ENCODE measurements at places on chromosomes 6 and 20. TPM values are rescaled to one million over a fixed set of nuclear protein-coding genes. Genes with fewer than 3 reads are reported as not detected.
A peak's percentile ranks its signal among the peaks of the same experiment; 100 is the strongest.

DNA sequence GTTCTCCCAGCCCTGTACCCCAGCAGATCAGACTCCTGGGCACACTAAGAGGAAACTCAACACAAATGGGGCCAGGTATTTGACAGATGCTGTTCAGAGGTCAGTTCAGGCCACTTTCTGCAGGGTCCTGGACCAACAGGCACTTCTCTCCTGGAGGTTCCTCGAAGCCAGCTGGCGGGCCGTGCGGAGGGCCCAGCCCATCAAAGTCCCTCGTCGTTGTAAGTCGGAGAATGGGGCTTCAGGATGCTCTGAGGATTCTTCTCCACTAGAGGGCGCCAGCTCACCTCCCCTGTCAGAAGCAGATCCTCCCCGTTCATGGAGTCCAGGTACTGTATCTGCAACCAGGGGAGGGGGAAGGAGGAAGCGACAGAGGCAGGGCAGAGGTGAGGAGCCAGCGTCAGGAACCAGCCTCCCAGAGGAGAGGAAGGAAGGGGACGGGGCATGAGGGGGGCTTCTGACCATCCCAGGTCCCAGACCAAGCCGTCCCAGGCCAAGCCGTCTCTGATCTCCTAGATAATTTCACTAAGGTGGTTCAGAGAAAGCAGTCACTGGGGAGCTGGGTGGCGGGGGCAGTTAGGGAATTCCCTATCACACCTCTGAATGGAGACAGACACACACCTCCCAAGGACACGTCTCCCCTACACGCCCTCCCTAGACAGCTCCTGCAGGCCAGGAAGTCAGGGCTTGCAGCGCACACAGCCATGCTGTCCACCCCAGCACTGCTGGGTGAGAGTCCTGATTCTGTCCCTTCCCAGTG is 11.7 kb upstream of the FAM83C start:
- peak; percentile 96 for DNase-seq

GRCh38 chr6:13767121-13767808 is 47.1 kb downstream of the MCUR1 start:
- peak; percentile 16 for DNase-seq

- DNase-seq: no peak
Observed at GRCh38 chr20:11426948-11427347, 490.7 kb upstream of the BTBD3 start.

DNA sequence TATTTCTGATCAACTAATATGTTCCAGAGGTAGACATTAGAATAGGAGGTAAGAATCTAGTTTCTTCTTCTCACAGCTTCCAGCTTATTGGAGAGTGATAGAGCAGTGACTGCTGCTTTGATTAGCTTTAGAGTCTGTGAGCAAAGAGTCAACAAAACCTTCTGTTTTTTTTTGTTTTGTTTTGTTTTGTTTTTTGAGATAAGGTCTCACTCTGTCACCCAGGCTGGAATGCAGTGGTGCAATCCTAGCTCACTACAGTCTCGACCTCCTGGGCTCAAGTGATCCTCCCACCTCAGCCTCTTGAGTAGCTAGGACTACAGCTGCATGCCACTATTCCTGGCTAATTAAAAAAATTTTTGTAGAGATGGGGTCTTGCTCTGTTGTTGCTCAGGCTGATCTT is 39.3 kb downstream of the TSBP1 start:
- no peak for DNase-seq

DNA sequence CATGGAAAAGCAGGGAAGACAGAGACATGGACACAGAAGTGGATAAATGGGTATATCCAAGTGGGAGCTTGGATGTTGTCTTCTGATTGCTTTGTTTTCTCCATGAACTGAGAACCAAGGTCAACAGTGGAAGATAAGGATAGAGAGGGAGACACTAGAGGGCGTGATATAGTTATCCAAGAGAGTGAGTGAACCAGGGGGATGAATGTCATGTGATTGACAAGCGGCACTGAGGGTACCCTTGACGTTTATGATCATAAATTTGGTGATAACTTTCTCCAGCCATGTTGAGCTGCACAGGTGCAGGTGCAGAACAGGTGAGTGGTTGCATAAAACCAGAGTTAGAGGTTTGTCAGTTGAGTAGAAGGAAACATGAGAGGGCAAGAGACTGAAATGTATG is 20.7 kb downstream of the EBF4 start:
- DNase-seq: no peak

- DNase-seq: no peak
Observed at GRCh38 chr6:35973670-35974222, 50.7 kb downstream of the SLC26A8 start.

DNA sequence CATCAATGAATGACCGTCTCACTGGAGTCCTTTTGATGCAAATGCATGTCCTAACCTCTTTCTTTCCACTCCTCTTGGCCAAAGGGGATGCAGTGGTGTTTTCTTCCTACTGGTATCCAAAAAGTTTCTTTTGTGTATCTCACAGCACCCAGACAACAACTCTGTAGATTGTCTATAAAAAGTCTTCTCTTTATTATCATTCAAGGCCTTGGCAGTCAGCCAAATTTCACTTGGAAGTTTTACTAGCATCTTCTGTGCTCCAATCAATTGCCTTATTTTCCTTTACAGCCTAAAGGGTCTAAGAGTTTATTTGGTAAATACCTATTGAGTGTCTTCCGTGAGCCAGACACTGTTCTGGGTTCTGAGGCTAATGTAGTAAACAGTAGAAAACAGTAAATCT is 150.2 kb upstream of the RNF217 start:
- no peak for DNase-seq

DNA sequence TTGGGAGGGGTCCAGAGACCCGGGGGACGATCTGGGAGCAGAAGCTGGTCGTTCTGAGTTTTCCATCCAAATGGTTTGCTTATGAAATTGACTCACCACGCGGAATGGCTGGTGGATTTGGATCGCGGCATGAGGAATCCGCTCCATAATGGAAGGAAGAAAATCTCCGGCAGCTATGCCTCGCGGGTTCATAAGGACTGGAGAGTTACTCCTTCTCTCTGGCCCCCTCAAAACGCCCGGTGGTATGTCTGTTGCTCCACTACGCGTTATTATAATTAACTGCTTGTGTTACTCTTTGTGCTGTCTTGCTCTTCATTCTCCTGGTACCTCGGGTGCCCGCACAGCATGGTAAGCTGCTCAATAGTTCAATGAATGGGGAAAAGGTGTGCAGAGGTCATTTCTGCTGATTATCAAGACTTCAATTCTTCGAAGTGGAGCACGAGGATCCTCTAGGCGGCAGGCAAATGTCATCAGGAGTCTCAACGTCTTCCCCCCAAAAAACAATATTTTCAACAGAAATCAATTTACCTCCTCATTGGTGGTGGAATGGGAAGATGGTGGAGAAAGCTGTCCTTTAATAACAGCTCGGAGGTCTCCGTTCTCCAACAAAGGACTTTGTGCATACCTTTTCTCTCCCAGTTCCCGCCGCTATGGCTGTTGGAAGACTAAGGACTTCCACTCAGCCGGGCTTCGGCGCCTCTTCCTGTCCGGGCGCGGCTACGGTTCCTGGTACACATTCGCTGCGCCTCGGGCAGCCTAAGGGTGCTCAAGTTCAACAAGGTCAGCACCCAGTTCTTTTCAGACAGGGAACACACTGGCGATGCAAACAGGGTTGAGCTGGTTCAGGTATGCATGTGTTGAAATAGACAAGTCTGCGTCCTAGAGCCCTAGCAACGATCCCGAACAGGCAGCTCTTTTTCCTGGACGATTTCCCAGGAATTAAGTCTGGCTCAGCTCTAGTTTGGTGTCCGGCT is 9.2 kb upstream of the PRSS16 start:
- no peak for DNase-seq

DNA sequence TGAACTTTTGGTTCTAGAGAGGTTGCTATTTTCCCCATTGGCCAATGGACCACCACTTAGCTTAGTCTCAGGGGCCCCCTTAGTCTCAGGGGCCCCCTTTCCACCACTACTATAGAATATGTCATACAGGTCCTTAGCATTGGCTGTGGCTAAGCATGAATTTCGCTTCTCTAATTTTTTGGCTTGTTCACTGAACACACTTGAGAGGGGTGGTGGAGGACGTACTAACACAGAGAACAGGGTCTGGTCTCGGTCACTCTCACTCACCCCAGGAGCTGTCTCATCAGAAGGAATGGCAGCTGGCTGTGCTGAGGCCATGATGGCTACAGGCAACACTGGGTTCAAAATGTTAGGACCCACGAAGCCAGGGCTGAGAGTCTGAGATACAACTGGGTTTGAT is 30.3 kb downstream of the ZNF318 start:
- DNase-seq: no peak

DNA sequence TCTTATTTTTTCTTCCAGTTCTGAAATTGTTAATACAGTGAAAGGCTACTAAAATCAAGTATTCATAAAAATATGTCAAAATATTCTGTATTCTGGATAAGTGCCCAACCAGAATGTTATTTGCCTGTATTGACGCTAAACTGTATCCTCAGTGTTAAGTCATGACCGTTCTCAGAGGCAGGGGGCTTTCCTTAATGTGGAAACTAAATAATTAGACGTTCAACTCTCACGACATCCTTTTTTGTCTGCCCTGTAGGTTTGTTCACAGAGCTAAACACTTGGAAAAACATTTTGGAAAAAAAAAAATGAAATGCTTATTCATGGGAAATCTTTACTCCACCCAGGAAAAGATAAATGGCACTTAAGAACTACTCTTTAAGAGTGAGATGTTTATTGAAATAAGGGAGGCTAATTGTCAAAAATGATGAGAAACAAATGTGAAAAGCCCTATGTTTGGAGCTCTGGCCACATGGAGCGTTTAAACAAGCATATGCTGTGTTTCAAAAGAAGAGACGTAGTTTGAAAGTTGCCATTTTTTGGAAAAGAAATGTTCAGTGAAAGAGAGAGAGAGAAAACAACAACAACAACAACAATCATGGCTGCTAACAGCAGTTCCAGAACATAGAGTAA is 453.1 kb upstream of the MARCKS start:
- no peak for DNase-seq

- no peak for DNase-seq
Observed at GRCh38 chr6:155264693-155265320, 994 bp downstream of the CLDN20 start.

- DNase-seq: no peak
Observed at GRCh38 chr6:143443096-143443495, 7.4 kb downstream of the ADAT2 start.

DNA sequence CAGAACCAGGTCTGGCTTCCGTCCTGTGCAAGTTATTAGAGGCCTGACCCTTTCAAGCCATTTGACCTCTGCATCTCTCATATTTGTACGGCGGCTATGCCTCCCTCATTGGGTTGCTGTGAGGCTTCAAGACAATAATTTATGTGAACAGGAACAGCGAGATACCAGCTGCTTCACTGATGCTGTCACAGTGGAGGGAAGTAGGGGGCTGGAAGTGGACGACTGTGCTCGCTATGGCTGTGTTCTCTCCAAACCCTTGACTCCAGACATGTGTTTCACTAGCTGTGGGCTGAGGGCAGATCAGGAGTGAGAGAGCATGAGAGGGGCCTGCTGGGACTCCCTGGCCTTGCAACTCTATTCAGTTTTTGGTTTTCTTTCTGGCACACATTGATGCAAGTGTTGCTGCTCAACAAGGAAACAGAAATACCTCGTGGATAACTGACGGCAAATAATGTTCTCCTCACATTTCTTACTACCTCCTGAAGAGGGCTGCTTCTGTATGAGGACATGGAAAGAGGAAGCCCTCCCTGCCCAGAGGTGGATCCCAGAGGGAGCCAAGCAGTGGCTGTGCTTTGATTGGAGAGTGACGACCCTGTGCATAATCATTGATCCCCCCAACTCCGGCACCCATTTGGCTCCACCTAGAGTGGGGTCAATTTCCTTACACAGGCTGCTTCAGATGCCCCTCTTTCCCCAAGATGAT is 34.7 kb upstream of the SCP2D1 start:
- no peak for DNase-seq

- no peak for DNase-seq
Observed at GRCh38 chr20:32918751-32919150, 60.0 kb downstream of the EFCAB8 start.

- no peak for DNase-seq
Observed at GRCh38 chr6:90045535-90045934, 151.3 kb downstream of the GJA10 start.

DNA sequence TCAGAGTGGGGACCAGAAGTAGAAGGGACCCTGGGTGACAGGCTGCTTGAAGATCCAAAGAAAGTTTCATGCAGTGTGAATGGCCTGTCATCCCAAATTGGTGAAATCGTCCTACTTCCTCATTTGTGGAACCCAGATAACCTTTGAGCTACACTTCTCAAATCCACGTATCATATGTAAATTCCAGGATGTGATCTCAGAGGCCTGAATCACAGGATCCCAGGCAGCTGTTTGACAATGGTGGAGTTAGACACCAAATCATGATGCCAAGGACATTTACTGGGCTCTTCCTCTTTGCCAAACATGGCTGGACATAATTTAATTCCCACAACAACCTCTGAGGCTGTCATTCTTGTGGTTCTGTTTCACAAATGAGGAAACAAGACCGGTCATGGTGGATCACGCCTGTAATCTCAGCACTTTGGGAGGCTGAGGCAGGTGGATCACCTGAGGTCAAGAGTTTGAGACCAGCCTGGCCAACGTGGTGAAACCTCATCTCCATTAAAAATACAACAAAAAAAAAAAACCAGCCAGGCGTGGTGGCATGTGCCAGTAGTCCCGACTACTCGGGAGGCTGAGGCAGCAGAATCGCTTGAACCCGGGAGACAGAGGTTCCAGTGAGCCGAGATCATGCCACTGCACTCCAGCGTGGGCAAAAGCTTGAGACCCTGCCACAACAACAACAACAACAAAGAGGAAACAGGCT is 39.9 kb upstream of the TTPAL start:
- peak; percentile 29 for DNase-seq

- DNase-seq: peak; percentile 97
Observed at GRCh38 chr6:14743474-14744211, 502.2 kb upstream of the JARID2 start.

GRCh38 chr20:48295445-48295903 is 510.2 kb upstream of the SULF2 start:
- DNase-seq: peak; percentile 97

- DNase-seq: no peak
Observed at GRCh38 chr6:159533568-159533967, 159.5 kb downstream of the SOD2 start.

GRCh38 chr6:45422503-45423110 is 44.9 kb upstream of the SUPT3H start:
- DNase-seq: no peak

DNA sequence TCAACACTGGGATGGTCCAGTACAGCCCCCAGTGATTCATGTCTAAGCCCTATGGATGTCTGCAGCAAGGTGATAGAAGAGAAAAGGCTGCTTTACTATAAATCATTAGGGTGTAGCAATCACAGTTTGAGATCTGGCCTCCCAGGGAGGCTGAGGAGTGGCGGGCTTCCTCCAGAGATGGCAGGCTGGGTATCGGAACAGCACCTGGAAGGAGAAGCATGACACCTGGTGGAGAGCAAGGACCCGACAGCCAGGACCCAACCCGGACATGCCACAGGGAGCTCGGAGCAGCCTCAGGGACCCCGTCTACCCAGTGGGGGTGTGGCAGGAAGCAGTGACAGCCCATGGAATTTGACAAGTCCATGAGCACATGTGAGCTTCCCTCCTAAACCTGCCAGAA is 114.8 kb upstream of the CD93 start:
- peak; percentile 29 for DNase-seq

GRCh38 chr6:73746787-73747186 is 50.8 kb downstream of the CD109 start:
- no peak for DNase-seq

PI16 gene
- total RNA-seq: not detected

HLA-DQB2 gene
- not detected for total RNA-seq

CAPN11 gene
- total RNA-seq: not detected

OR2H2 gene
- not detected for total RNA-seq

ANKRD66 gene
- total RNA-seq: not detected

HRH3 gene
- not detected for total RNA-seq

PLCB4 gene
- 26.8 TPM for total RNA-seq

ELOVL4 gene
- total RNA-seq: 2.4 TPM

TMEM74B gene
- total RNA-seq: 0.72 TPM
